ENCODE measurements at places on chromosomes 5 and 9.
A peak's percentile ranks its signal among the peaks of the same experiment; 100 is the strongest.

DNA sequence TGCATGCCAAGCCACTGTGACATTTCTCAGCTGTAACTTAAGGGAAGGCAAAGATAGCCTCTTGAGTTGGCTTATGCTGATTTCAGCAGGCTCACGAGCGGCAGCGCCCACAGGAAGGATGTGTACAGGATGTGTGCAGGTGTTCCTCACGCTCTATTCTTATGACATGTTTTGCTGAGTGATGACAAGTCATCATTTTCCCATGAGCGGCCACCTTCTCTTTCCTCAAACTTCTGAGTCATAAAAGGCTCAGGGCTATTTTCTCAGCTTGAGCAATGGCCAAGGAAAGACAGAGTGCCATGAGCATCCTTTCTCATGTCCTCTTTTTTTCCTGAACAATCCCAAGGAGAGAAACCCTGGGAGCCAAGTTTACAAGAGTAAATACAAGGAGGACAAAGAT is 365.9 kb downstream of the PLK2 start:
- no peak for DNase-seq

DNA sequence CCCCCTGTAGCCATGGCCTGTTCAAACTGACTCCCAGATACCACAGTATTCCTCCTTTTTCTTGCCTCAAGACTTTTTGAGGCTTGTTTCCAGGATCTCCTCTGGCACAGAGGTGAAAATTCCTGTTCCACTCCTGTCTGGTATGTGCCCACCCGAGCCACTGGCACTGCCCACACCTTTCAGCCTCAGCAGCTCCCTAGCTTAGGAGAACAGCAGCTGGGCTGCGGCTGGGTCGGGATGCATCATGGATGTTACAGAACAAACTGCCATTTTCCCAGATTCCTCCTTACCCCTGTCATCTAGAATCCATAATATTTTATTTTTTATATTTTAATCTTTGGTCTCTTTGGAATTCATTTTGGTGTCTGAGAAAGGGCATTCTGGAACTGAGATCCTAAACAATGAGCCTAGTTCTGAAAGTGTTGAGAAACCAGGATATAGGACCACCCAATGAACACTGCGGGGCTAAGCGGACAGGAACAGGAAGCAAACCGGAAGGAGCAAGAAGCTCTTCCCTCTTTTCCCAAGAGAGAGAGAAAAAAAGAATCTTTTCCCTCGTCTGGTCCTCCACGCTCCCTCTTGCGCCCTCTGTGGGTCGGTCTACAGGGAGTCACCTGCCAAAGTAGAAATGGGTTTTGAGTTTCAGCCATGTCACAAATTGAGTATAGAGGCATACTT is 12.5 kb downstream of the OR2S2 start:
- peak; percentile 65 for DNase-seq

GRCh38 chr9:3023449-3023848 is 179.6 kb upstream of the PUM3 start:
- DNase-seq: no peak

GRCh38 chr9:117092582-117092981 is 322.3 kb downstream of the ASTN2 start:
- no peak for DNase-seq

DNA sequence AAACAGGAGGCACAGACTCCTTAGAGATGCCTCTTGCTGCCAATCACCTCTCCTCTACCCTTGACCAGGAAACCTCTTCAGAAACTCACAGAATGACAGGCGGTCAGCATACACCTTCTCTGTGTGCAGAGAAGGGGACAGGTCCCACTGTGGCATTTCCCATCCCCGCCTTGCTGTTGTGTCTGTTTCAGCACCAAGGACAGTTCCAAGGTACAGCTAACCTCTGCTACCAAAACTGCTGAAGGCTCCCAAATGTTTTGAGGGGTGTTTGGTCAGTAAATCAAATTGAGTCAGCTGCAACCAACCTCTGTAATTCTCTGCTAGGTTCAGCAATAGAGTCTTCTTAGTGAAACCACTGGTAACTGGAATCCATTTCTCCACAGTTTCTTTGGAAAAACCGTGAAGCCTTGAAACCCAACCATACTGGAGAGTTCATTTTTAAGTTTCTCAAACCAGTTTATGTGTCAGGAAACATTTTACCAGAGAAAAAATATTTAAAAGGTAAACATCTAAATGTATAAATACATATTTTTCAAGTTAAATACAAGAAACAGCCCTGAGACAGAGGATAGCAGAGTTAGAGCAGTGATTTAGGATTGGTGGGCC is 122.0 kb downstream of the DRD1 start:
- DNase-seq: no peak

Measured in smooth muscle cell of the brain vasculature (primary cell).